Panc1 (cell line): ENCODE measurements at places on chromosomes 12 and 14. TPM values are rescaled to one million over a fixed set of nuclear protein-coding genes. Genes with fewer than 3 reads are reported as not detected.

The LMO3 gene
- total RNA-seq, result 0.51 TPM

GRCh38 chr14:104158827-104159798, 20.7 kb downstream of the KIF26A start:
- no peaks in the 10 kb centered on the region for H3K36me3 ChIP-seq
- H3K4me3 ChIP-seq, result no peak overlapping the region
- no peaks in the 10 kb centered on the region for H3K27me3 ChIP-seq
- no peak for DNase-seq
- H3K4me1 ChIP-seq, result no peaks in the 10 kb centered on the region
- H3K27ac ChIP-seq, result no peak overlapping the region

The KRT72 gene
- not detected for total RNA-seq

- H3K4me3 ChIP-seq, result no peak overlapping the region
- no peak for DNase-seq
- no peaks in the 10 kb centered on the region for H3K27me3 ChIP-seq
- H3K36me3 ChIP-seq, result no peaks in the 10 kb centered on the region
- no peaks in the 10 kb centered on the region for H3K4me1 ChIP-seq
Measured at GRCh38 chr14:47543459-47543858, 131.9 kb downstream of the MDGA2 start.

GRCh38 chr12:104230304-104231095, 14.9 kb downstream of the TXNRD1 start:
- H3K4me1 ChIP-seq, result no peaks in the 10 kb centered on the region
- no peaks in the 10 kb centered on the region for H3K36me3 ChIP-seq
- no peaks in the 10 kb centered on the region for H3K27me3 ChIP-seq
- no peak for DNase-seq

DNA sequence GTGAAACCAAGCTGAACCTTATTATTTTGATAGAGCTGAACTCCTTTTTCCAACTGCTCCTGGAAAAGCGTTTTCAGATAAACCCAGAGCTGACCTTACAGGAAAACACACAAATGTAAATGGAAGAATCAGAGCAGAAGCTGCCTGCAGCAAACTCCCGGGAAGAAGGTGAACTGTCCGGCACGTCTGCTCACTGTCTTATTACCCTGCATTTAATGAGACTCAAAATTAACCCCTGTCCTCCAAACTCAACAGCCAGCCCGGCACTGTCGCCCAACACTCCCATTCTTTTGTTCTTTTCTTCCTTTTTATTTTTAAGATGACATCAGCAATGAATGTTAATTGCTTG, 1046.9 kb upstream of the FLRT2 start:
- no peak overlapping the region for H3K4me3 ChIP-seq
- no peaks in the 10 kb centered on the region for H3K4me1 ChIP-seq
- H3K27me3 ChIP-seq, result no peaks in the 10 kb centered on the region
- H3K27ac ChIP-seq, result no peak overlapping the region
- no peak for DNase-seq

- no peak overlapping the region for H3K4me3 ChIP-seq
- no peaks in the 10 kb centered on the region for H3K36me3 ChIP-seq
- H3K27me3 ChIP-seq, result no peaks in the 10 kb centered on the region
- DNase-seq, result no peak
- no peaks in the 10 kb centered on the region for H3K4me1 ChIP-seq
- H3K27ac ChIP-seq, result no peak overlapping the region
Measured at GRCh38 chr12:58847901-58848600, 72.3 kb downstream of the LRIG3 start.

GRCh38 chr12:105569886-105570285, 239.4 kb downstream of the C12orf75 start:
- no peak for DNase-seq
- H3K4me3 ChIP-seq, result no peak overlapping the region
- H3K4me1 ChIP-seq, result no peaks in the 10 kb centered on the region; the same call in 1 of the 2 replicates
- no peaks in the 10 kb centered on the region for H3K36me3 ChIP-seq
- no peaks in the 10 kb centered on the region for H3K27me3 ChIP-seq
